Fibroblast of skin of left biceps (primary cell): ENCODE measurements at places on chromosomes 7 and 10.

GRCh38 chr10:26216585-26217395, at the start of gene GAD2:
TSS of gene GAD2 (plus strand) at chr10:26216774. CDS start at chr10:26216810, 36 bp downstream.
- DNase-seq, result no peak

GRCh38 chr10:46308666-46309450, 22.1 kb downstream of the ANTXRL start:
- DNase-seq, result no peak

DNA sequence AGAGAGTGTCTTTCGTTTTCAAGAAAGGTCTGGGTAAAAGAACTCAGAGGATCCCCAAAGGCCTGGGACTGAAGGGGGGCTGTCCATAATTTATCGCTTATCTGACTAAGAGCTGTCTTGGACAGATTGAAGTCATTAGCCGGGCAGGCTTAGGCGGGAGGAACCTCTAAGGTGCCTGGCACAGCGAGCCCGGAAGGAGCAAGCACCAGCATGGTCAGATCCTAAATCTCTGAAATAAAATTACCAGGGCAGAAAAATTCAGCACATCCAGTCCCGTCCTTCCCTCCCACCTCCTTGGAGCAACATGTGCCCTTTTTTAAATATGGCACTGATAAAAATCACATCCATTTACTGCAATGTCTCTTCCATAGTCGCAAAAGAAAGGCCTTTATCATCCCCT, 86.8 kb downstream of the FAM204A start:
- no peak for DNase-seq

DNA sequence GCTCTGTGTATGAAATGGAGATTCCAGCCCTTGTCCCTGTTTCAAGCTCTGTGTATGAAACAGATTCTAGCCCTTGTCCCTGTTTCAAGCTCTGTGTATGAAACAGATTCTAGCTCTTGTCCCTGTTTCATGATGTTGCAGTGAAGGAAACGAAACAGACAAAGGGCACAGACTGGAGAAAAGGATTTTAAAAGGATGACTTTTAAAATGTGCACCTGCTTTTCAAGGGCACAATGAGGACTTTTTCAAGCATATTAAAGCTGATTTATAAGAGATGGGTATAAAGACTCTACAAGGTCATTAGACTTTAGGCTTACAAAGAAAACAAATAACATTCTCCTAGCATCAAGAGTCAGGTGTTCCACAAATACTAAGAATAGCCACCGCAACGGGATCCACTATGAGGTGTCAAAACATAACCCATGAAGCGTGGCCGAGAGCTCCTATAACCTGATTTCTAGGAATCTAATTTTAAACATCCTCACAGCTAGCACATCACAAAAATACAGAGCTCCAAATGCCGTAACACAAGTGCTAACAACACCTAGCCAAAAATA, 29.0 kb downstream of the DIP2C start:
- DNase-seq, result no peak

DNA sequence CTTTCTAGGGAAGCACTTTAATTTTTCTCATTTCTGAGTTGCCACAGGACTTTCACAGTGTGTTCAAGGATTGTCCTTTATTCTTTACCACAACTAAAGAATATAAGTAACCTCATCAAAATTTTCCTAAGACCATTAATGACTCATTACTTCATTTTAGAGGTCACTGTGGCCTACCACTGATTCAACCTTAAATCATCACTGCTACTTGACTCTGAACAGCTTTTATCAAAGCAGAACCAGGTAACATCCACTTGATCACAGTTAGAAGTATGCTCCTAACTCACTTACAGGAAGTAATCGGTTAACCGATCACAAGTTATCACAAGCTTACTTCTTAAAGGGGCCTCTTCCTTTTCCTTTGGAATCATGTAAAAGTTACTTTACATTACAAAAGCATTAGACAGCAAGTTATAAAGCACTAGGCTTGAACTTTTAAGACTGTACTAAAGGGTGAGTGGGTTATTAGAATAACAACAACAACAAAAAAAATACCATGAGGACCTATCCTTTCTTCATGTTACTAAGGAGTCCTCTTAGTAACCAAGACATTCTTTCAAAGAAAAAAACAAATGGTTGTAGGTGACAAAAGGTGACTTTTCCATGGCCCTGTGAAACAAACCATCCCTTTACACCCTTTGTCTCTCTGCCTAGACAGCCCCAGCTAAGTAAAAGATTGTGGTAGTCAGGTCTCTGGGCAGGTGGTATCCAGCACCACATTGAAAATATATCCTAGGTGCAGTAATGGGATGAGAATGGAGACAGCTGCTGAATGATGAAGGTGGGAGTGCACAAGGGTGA, 40.0 kb upstream of the PDK4 start:
- DNase-seq, result no peak

DNA sequence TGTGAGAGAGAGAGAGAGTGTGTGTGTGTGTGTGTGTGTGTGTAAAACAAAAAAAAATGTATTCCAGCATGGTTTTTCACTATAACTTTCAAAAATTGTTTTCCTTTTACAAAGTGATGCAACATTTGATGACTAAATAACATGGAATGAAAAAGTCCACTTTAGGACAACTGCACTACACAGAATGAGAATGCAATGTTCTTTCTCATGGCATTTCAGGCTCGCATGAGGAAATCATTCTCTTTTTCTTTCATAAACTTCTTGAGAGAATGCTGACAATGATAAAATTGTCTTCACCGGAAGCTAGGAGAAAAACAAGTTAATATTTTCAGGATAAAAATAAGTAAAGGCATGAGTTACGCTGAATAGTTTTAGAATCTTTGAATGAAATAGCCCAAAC, 53.7 kb downstream of the SLC16A12 start:
- peak; percentile 88 for DNase-seq

DNA sequence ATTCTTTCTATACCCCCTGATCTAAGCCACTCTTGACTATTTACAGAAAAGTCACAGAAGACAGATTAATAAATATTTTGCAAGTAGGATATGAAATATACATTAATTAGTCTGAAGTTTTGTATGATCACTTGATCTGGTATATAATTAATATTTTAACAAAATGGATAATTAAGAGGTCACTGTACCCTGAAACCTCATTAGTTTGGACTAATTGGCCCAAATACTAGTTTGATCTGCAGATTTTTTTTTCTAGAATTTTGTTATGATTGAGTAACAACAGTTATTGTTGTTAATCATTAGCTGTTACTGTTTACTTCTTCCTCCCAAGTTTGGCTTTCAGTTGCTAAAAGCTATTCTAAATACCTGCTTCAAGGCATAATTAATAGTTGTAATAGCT, 2.7 kb downstream of the NHLRC2 start:
- DNase-seq, result no peak

DNA sequence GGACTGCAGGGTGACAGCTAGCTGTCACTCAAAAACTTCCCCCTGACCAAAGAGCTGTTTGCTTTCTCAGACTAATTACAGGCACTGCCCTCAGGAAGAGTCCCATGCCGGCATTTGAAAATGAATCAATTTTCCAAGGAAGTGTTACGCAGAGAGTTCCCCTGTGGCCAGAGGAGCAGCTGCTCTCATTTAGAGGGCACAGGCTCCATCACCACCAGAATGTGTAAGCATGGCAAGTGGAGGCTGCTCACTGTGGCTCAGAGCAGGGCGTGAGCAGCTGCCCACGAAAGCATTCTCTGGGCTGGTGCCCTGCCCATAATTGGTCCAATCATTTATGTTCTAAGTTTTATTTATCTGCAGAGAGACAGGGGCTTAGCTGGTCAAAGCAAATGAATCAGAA, 202.2 kb downstream of the RAMP3 start:
- no peak for DNase-seq
